ENCODE measurements at places on chromosomes 7 and 10.

DNA sequence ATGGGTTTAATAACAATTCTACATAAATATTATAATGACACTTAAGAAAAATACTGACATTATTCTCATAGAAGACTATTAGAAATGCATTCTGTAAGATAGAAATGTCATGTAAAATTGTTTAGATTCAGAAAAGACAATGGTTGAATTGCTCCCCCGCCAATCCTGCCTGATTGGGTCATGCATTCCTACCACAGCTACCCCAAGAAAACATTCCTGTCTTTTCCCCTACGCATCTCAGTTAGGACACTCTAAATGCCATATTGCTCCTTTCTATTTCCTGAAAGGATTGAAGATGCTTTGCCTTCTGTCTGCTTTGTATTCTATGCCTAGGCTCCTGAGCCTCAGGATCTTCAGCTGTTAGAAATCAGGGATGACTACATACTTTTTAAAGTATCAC is 109.4 kb downstream of the DGKB start:
- DNase-seq, result no peak

- no peak for DNase-seq
Measured at GRCh38 chr10:21369697-21370096, 155.8 kb downstream of the SKIDA1 start.

GRCh38 chr7:84091318-84091717 is 103.3 kb downstream of the SEMA3A start:
- DNase-seq, result no peak

GRCh38 chr7:21495731-21496130 is 47.1 kb upstream of the DNAH11 start:
- DNase-seq, result no peak

DNA sequence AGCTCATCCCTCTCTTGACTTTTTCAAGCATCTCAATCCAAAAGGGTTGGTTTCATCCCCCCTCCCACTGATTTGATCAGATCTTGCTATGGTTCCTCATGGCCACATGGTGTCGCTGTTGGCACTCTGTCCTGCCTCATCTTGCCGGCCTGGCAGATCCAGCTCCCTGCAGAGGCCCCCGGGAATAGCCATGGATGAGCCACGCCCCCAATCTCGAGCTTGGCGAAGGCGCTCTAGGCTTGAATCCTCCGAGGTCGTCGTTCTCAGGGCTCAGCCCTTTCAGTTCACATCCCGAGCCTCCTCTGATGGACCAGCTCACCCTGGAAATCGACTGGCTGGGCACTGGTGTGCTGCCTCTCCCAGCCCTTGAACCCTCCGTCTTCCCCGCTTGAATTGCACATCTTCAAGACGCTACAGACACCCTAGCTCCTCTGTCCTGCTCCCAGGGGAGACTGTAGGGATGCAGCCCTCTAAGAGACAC is 628.7 kb downstream of the TYW1 start:
- DNase-seq, result no peak

Data from stimulated activated CD8-positive, alpha-beta memory T cell treated with anti-CD3 and anti-CD28 coated beads, Interleukin-15, amount 100 ng/mL, for 24 hours (primary cell).